D721Med (cell line): ENCODE measurements at places on chromosomes 4 and X.

- no peak for DNase-seq
Observed at GRCh38 chrX:43817444-43817843, 64.8 kb downstream of the MAOB start.

GRCh38 chr4:54542119-54542438 lies 115.7 kb upstream of the KIT start:
- DNase-seq, result no peak

- DNase-seq, result no peak
Observed at GRCh38 chrX:38112566-38112965, 106.2 kb downstream of the SYTL5 start.

- no peak for DNase-seq
Observed at GRCh38 chr4:152633118-152633517, 46.7 kb downstream of the TMEM154 start.

DNA sequence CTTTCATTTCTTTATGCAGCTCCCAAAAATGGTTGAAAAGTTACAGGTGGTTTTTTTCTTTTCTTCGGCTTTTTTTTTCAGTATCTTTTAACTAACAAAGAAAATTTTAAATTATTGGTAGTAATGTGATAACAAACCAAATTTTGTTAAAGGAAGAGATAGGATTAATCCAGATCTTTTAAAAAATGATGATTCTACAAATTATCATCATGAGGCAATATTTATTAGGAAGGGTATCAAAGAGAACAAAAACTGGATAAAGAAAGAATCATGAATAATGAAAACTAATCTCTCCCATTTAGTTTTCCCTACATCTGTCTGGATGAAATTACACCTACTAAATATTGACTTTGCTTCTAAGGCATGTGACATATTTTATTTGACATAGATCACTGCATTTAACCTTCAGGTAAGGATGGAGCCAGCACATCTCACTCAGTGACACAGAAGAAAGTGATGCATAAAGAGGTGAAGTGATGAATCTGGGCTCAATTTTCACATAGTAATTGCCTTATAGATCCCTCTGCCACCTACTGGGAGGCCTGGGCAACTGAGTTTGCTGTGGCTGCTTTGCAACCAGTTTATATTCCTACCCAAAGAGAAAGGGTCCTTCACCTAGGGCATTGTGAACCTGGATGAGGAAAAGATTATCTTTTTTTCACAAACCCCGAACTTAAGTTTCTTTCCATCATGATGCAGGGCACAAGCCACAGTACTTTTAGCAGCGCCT lies 155.6 kb downstream of the HNRNPD start:
- DNase-seq, result no peak

- DNase-seq, result no peak
Observed at GRCh38 chr4:113273721-113274220, 224.3 kb downstream of the ANK2 start.

DNA sequence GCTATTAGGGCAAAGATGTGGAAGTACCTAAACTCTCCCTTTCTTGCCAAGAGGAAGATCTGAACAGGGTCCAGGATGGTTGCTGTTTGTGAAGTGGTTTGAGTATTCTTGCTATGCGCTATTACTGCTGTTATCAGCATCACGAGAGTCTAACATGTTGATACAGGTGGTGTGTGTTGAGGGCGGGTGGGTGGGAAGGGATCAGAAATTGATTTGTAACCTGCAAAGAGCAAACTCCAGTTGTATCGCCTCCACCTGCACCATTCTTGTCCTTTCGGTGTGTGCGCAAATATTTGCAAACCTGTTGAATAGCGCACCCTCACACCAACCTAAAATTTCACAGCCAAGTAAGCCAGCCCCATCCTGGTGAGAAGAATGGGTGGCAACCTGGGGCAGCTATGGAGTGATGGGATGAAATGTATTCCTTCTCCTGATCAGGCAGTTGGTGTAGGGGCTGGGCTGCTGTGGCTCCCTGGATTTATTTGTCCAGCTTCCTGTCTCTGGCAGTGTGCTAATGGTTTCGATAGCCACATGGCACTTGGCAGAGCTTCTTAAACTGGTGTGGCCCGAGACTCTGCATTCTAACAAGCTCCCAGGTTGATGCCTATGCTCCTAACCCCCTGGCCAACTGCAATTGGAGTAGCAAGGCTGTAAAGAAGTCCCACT lies 102.6 kb upstream of the SCML1 start:
- no peak for DNase-seq

DNA sequence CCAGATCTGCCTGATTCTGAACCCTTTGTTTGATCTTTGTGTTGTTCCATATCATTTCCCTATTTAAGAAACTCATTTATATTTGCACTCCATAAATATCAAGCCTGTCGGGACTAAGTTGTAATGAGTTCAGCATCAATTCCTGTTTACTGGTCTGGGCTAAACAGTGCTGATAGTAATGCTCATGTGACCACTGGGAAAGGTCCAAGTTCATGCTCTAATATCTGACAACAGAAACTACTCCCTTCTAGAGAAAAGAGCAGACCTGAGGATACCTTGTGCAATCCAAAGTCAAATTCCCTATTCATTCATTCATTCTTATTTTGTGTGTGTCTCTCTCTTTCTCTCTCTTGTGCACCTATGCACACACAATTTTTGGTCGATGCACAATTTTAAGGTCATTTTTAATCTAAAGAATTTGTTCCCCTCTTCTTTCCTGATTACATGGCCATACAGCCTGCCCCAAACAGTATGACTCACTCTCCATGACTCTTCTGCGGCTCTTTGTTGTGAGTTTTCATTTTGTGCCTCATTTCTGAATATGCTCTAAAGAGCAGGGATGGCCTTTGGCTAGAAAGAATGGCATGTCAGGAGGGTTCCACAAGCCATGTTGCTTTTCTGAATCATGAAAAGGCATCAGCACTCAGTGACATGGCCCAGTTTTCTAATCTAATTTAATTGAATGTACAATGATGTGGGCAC lies 664.3 kb downstream of the RPA4 start:
- no peak for DNase-seq

- DNase-seq, result no peak
Observed at GRCh38 chr4:142983065-142983464, 137.0 kb upstream of the INPP4B start.

GRCh38 chr4:145279122-145279960 lies 99.0 kb upstream of the OTUD4 start:
- DNase-seq, result no peak

DNA sequence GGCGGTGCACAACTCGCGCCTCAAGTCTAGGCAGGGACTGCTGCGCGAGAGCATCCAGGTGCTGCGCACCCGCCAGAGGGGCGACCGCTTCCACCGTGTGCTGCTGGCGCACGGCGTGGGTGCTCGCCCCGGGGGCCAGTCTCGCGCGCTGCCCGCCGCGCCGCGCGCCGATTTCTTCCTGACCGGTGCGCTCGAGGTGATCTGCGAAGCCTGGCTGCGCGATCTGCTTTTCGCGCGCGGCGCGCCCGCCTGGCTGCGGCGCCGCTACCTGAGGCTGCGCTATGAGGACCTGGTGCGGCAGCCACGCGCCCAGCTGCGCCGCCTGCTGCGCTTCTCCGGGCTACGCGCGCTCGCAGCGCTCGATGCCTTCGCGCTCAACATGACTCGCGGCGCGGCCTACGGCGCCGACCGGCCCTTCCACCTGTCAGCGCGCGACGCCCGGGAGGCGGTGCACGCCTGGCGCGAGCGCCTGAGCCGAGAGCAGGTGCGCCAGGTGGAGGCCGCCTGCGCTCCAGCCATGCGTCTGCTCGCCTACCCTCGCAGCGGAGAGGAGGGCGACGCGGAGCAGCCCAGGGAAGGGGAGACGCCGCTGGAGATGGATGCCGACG lies 1.3 kb downstream of the CHST7 start:
- no peak for DNase-seq
